Astrocyte of the cerebellum (primary cell): ENCODE measurements at places on chromosomes 1 and 21.

- DNase-seq: no peak
Measured at GRCh38 chr1:150210706-150211105, 25.2 kb downstream of the ANP32E start.

- DNase-seq: no peak
Measured at GRCh38 chr1:110118636-110119396, 6.6 kb downstream of the UBL4B start.

- no peak for DNase-seq
Measured at GRCh38 chr1:244854865-244855578, 9.3 kb downstream of the HNRNPU start.

GRCh38 chr21:26739189-26739588 lies 106.0 kb downstream of the ADAMTS1 start:
- DNase-seq: no peak

GRCh38 chr1:40851643-40852042 lies 10.5 kb downstream of the CITED4 start:
- DNase-seq: no peak

- DNase-seq: no peak
Measured at GRCh38 chr1:200588698-200589097, 31.9 kb downstream of the KIF14 start.
